ENCODE measurements at places on chromosomes 2 and 18.

DNA sequence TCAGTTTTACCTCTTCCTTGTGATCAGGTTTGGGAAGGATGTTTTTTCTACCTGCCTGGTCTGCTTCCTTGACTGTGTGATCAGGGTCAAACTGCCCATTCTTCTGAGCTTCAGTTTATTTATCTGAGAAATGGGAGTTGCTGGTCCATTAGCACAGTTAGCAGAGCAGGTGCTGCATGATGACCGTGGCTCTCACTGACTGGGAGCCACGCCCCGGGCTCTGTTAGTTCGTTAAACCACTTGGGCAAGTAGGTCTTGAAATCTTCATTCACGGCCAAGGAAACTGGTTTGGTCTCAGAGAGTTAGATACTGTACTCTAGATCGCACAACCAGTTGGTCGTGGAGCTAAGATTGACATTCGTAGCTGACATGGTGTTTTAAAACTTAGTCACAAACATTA lies 41.7 kb downstream of the INPP5D start:
- no peak for DNase-seq

- no peak for DNase-seq
Measured at GRCh38 chr2:224259831-224260230, 142.1 kb downstream of the FAM124B start.

DNA sequence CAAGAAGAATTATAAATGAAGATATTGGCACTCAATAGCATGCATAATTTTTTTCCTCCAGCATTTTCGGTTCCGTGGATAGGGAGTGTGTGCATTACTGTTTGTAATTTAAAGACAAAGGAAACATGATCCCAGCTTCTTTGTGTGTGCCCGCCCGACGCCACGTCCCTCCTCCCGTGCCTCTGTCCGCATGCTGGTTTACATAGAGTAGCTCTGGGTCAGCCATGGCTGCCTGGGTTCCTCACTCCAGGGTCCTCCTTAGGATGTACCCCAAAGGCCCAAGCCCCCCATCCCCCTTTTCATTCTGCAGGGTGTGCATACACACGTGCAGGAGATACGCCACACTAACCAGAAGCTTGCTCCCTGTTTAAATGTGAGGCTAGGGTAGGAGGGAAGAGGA lies 214.7 kb downstream of the KLHL29 start:
- no peak for DNase-seq

- no peak for DNase-seq
Measured at GRCh38 chr2:121830809-121831208, 75.4 kb downstream of the TSN start.

DNA sequence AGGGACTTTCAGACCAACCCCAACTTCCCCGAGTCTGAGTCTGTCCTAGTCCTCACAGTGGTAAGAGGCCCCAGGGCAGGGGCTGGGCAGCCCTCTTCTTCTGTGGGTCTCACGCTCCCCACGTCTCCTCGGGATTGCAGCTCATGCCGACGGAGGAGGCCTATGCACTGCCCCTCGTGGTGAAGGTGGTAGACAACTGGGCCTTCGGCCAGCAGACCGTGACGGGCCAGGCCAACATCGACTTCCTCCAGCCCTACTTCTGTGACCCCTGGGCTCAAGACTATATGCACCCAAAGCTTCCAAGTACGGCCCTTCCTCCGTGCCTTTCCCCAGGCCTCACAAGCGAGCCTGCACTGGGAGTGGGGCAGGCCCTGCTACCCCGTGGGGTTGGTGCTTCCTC lies 44.3 kb downstream of the LMAN2L start:
- DNase-seq = no peak

- DNase-seq = no peak
Measured at GRCh38 chr2:218557941-218558340, 10.2 kb downstream of the USP37 start.
